Liver (tissue), 10 donors: ENCODE measurements at places on chromosomes 1 and 21. TPM values are rescaled to one million over a fixed set of nuclear protein-coding genes. Genes with fewer than 3 reads are reported as not detected.

HFM1 gene
- 2.8 TPM for total RNA-seq

GPR3 gene
- not detected for total RNA-seq

OR2L13 gene
- not detected for total RNA-seq

DNA sequence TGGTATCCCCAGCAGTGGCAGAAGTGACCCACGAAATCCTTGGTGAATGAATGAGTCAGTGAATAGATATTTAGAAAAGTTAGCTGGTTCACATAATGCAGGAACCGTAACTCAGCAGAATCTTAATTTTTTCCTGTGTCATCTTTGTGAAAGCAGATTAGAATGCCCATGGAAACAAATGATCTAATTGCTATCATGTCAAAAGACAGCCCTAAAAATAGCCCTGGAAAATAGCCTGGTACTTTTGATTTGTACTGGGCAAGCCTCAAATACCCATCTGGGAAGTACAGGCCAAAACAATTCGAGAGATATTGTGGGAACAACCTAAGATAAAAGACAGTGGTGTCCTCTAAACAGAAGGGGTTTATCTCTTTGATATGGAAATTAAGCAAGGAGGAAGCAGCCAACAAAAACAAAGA, 21.1 kb downstream of the FYB2 start:
- no peaks in the 10 kb centered on the region for H3K27me3 ChIP-seq
- H3K4me1 ChIP-seq, result no peaks in the 10 kb centered on the region
- no peaks in the 10 kb centered on the region for H3K36me3 ChIP-seq
- DNase-seq, result no peak
- H3K27ac ChIP-seq, result no peak overlapping the region
